ENCODE measurements at places on chromosomes 2 and 18.

DNA sequence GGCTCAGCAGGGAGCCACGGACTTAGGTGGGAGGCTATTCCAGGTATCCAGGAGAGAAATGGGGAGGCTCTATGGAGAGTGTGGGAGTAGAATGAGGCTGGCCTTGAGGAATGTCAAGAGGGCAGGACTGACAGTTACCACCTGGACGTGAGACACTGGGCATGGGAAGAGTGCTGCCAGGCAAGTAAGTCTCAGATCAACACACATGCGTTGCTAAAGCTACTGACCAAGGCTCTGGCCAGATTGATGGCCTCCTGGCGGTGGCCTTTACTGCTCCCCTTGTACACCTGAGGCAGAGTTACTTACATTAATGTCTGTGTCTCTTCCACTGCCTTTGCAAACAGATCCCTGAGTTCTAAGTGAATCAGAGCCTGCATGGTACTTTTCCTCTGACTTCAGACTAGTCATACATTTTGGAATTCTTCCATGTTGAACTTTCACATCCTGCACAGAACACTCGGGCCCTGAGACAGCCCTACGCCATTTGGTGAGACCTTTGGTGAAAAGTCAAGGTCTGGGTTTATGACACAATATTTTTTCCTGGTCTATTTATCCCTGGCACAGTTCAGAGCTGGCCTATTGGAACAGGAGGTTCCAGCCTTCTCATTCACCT lies 398.8 kb upstream of the TRIB2 start:
- peak; percentile 92 for DNase-seq

DNA sequence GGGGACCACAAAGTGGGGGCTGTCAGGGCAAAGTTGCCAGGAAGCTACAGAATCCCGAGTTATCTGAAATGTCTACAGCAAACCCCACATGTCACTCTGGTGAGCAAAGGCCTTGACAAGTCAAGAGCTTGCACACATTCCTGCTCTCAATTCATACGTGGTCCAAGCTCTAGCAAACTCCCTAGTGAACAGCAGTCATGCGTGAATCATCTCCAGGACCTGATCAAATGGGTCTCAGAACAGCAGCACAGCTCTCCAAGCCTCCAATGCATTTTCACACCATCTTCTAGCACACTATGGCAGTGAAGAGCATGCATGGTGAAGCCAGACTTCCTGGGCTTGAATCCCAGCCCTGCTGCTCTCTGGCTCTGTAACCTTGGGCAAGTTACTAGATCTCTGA lies 68.5 kb downstream of the MYO5B start:
- peak; percentile 24 for DNase-seq

- DNase-seq: no peak
Measured at GRCh38 chr2:11949732-11950523, 203.5 kb downstream of the LPIN1 start.

DNA sequence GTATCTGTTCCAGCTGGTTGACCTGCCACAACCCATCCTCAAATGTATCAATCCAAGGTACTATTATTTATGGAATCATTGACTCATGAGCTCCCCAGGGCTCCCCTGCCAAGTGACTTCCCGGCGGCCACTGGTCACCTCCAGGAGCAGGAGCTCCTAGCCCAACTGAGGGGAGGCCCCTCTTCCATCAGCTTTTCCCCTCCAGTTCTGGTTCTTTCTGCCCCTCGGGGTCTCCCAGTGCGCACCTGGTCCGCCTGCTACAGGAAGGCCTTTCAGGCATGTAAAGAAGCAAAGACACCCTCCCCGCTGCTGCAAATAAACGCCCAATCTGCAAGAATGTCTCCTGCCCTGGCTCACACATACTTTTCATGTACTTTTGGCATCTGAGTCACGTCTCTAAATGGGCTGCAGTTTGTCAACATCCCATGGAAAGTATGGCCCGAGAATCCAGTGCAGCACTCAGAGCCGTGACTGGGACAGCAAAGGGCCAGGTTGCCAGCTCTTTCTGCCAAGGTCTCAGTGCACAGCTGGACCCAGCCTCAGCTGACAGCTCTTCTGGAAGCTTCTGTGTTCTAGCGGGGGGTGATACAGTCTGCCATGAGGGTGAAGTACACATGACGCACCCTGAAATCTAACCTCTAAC lies 41.4 kb downstream of the KLHL29 start:
- DNase-seq: peak; percentile 38

DNA sequence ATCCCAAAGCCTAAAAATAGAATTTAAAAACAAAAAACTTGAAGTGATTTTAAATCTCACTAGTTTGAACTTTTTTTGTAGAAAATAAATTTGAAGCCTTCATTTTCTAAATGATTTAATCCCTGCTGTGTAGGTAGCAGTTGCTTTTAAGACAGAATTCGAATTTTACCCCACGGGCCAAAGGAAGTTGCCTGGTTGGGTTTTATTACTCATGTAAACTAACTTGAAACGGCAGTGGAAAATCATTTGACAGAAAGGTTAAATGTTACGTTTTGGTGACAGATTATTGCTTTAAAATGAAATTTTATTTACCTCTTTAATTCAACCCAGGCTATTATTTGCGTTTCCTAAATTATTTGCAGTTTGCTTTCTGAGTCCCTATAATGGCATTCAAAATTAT lies 2.0 kb downstream of the MAPRE2 start:
- DNase-seq: no peak

DNA sequence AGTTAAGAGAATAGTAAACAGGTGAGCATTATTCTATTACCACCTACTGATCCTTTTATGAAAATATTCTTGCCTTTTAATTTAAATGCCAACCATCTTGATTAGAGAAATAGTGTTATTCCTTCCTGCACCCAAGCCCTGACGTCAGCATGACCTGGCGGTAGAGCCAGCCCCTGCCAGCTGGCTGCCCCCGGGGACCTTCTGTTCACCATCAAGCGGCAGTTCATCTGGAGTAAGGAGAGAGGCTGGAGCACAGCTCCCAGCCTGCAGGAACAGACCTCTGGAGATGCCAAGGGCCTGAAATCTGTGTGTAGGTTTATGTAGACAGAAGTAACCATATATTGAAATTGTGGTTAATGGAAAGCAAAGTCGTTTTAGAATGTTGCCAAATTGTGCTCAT lies 171.8 kb downstream of the GBX2 start:
- no peak for DNase-seq

DNA sequence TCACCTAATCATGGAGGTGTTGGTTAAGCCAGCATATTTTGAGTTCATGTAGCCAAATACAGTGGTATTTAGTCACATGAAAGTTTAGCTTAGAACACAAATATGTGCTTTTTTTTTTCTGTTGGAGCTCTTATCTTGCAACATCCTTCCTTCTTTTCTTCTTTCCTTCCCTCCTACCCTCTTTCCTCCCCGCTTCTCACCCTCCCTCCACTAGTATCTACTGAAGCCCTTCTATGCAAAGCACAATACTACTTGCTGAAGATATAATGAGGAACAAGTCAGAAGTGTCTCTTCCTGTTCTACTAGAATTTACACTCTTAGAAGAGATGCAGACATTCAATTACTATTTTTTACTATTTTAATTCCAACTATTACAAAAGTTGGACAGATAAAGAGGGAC lies 105.0 kb upstream of the ITGA4 start:
- DNase-seq: no peak

- DNase-seq: no peak
Measured at GRCh38 chr2:177881008-177881747, 191.4 kb downstream of the PDE11A start.

DNA sequence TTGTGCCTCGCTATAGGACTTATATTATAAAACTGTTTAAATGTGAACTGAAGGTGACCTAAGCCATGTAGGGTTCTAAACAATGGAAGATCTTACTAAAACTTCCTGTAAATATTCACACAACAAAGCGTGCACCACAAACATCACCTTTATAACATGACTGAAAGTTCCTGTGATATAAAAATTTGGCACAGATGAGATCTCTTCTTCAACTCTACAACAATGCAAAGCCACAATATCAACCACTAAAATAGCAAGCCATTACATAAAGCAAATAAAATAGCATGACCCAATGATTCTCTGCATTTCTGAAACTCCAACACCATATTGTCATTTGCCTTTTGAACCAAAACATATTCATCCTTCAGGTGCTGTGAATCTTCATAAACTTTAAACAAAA lies 3.5 kb downstream of the YES1 start:
- DNase-seq: no peak

- DNase-seq: no peak
Measured at GRCh38 chr2:88318956-88319330, 133.6 kb downstream of the FOXI3 start.

DNA sequence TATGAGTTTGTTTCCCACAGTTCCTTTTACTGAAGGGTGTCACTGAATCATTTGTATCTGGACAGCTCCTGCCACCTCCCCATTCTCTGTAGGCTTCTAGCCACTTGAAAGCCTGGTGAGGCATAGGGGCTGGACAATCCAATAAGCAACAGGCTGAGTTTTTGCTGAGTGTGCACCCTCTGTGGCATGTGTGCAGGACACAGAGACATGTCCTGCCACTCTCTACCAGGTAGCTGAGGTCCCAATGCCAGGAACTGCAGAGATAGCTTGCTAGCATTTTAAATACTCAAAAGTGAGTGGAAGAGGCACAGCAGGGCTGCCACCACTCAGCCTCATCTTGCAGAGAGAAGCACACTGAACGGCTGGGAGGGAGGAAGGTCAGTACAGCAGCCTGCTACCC lies 77.2 kb upstream of the TFCP2L1 start:
- DNase-seq: no peak

GRCh38 chr18:55013086-55013485 lies 53.8 kb upstream of the CCDC68 start:
- DNase-seq: no peak

Measured in MG63 (cell line).